ENCODE measurements at places on chromosomes 2 and 18.
A peak's percentile ranks its signal among the peaks of the same experiment; 100 is the strongest.

GRCh38 chr2:240921311-240921994 is 15.3 kb downstream of the CROCC2 start:
- DNase-seq, result peak; percentile 1

- no peak for DNase-seq
Measured at GRCh38 chr2:77328134-77328931, 193.8 kb downstream of the LRRTM4 start.

DNA sequence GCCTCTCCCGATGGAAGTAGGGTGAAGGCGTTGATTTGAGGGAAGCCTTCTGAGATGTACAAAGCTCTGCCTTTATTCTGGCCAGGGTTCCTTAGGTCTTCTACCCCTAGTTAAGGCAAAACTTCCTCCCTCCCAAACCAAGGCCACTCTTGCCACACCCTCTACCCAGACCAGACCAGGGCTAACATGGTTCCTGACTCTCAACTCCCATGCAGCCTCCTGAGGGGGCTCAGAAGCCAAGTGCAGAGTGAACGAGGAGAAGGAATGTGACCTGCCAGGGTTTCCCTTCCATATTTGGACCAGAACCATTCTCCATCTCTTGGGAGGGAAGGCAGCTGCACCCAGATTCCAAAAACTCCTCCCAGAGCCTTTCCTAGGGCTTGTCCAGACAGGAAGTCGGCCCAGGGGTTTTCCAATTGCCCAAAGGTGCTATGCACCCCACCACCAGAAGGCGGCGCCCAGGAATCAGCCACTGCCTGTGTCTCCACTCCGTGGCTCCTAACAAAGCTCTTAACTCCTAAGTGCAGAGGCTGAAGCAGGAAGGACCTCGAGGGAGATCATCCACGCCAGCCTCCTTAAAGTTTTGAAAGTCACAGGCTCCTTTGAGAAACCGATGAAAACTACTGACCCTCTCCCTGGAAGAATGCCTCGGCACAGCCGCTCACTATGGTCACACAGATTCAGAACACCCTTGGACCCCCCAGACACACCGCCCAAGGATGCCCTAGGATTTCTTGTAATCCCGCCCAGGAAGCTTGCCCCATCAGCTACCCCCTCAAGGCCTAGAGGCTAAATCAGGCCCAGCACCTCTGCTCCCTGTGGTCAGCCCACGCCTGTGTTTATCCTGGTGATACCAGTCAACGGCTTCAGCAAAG is 157.8 kb downstream of the SMAD2 start:
- DNase-seq, result peak; percentile 42

GRCh38 chr2:42163444-42164045 is 5.6 kb upstream of the EML4 start:
- DNase-seq, result no peak

GRCh38 chr2:239392688-239393387 is 8.0 kb downstream of the HDAC4 start:
- DNase-seq, result no peak

GRCh38 chr2:166900700-166901099 is 12.4 kb downstream of the XIRP2 start:
- DNase-seq, result no peak

DNA sequence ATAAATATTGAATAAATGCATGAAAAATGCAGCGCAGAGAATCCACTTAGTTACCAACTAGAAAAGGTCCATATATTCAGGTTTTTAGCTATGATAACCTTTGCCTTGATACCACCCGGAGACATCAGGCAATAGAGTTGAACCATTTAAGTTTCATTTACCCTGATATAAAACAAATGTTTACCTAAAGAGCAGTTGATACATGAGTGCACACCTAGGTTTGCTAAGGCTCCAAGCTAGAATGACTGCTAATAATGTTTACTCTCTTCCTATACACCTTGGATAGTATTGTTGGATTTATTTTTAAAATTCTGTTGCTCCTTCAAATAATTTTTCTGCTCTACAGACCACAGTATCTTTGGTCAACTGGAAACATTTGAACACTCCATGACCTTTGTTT is 1463.6 kb downstream of the LRP1B start:
- no peak for DNase-seq

DNA sequence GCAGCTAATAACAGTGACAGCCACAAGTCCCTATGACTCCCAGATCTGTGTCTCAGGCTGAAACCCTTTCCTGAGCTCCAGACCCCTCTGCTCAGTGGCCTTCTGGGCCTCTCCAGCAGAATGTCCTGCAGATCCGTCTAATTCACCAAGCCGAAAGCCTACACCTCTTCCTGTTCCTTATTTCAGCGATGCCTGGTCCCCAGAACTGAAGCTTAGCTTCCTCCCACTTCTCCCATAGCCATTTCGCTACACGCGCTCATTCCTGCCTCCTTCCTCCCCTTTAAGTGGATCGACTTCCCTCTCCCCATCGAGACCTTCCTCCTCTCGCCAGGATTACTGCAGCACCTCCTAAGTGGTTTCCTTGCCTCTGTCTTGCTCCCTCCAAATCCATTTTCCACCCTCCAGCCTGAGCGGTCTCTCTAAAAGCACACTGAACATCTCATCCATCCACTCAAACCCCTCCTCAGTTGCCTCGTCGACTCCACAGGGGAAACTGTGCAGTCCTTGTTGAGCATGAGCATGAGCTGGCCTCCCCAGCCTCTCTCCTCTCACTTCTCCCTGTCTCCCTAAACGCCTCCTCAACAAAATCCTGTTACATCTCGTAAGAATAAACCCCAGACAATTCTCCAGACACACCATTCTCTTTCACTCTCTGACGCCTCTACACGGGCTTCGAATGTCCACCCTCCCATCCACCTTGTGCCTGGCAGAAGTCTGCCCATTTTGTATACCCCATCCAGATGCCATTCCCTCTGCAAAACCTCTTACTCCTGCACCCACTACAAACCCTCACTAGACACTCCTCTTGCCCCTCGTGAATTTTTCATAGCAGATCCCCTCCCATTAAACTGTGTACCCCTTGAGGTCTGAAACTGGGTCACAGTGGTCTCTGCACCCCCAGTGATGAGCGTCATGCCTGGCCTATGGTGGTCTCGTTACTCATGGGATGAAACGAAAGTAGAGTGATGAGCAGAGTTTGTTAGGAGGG is 232.6 kb downstream of the ATAD2B start:
- no peak for DNase-seq
